ENCODE measurements at places on chromosomes 11 and 22. TPM values are rescaled to one million over a fixed set of nuclear protein-coding genes. Genes with fewer than 3 reads are reported as not detected.

DNA sequence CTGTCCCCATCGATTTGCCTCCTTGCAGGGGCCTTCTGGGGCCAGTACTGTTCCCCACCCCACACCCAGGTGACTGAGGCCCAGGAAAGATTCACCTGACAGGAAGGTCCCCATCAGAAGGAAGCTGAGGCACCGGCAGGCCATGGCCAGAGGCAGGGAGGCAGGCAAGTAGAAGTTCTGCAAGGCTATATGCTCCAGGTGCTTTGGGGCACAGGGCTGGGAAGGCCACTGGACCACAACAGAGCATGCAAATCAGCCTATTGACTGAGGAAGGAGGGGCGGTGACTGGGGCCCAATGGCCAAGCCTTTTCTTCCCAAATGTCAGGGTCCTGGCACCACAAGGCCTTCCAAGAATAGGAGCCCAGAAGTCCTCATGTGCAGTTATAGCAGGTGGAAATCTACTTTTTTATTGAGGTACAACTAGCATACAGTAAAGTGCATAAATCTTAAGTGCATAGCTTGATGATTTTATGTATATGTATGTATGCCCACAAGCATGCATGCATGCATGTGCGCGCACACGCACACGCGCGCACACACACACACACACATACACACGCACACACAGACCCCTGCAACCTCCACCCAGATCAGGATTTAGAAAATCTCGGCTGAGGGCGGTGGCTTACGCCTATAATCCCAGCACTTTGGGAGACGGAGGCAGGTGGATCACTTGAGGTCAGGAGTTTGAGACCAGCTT, at the start of gene VPREB3:
TSS of gene VPREB3 (minus strand) at position 206 of the 700 bp plus-strand sequence. CDS start at position 144, 62 bp downstream.
- DNase-seq: no peak

GRCh38 chr11:123174196-123175183, 20.6 kb downstream of the CLMP start:
- DNase-seq: no peak

SCT gene
- not detected for total RNA-seq

GRCh38 chr11:108524422-108524821, 26.2 kb upstream of the POGLUT3 start:
- no peak for DNase-seq

GRCh38 chr11:114256176-114256966, 39.8 kb upstream of the NNMT start:
- no peak for DNase-seq

DNA sequence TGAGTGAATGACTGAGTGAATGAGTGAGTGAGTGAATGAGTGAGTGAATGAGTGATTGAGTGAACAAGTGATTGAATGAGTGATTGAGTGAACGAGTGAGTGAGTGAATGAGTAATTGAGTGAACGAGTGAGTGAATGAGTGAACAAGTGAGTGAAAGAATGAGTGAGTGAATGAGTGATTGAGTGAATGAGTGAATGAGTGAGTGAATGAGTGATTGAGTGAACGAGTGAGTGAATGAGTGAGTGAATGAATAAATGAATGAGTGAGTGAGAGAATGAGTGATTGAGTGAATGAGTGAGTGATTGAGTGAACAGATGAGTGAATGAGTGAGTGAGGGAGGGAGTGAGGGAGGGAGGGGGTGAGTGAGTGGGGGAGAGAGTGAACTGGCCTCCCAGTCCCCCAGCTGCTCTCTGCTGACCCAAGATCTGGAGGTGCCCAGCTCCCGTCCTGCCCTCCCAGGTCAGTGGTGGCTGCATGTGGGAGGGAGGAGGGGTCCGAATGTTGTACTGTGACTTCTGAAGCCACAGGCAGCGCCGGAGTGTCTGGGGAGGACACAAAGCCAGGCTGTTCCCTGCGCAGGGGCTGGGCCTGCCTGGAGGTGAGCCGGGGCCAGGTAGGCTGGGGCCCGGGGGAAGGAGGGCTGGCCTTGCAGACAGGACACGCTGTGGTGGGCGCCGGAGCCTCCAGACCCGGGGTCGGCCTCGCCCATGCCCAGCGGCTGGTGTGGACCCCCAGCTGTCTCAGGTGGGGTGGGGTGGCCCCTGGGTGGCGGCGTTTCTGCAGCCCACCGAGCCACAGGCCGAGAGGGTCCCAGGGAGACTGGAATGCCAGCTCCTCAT, 17.8 kb upstream of the PIM3 start:
- no peak for DNase-seq

DNA sequence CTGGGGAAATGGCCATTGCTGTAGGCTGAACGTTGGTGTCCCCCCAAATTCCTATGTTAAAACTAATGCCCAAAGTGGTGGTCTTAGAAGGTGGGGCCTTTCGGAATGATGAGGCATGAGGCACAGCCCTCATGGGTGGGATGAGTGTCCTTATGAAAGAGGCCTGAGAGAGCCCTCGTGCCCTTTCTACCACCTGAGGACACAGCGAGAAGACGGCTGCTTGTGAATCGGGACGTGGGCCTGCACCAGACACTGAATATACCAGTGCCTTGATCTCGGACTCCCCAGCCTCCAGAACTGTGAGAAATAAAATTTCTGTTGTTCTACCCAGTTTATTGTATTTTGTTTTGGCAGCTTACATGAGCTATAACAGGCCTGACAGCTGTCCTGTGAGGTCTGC, 162.9 kb upstream of the B3GAT1 start:
- no peak for DNase-seq

GRCh38 chr11:17923217-17923616, 89.6 kb downstream of the SERGEF start:
- DNase-seq: no peak

DNA sequence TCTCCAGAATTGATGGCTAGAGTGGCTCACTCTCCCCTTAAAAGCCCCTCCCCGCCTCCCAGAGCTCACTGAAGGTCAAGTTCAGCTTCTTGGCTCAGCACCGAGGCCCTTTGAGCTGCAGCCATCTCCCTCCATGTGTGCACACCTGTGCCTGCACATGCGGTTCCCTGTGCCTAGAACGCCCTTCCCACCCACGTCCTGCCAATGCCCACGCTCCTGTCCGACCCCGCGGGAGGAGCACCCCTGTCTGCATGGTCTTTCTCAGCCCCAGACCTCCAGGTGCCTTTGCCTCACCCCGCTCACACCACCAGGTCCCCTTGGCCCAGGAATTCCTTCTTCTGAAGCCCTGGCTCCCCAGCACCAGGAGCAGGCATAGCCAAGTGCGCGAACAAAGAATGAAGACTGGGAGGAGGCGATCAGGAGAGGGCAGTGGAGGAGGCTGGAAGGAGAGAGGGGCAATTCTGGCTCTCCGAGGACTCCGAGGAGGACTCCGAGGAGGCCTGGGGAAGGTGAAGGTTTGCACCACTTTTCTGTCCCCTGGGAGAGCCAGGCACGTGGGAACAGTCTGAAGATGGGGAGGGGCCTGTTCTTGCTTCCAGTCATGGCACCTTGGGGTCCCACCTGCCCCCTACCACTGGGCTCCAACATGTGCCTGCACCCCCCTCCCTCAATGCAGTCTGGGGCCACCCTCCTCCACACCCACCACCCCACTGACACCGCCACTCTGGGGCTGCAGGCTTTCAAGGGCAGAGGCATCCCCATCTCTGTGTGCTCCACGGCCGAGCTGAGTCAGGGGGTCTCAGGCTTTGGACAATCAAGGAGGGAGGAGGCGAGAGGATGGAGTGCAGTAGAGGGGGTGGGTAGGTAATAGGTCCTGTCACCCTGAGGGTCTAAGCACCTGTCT, 17.7 kb downstream of the IGF2 start:
- DNase-seq: no peak

GRCh38 chr11:22304337-22304961, 33.7 kb upstream of the SLC17A6 start:
- DNase-seq: no peak

- no peak for DNase-seq
Observed at GRCh38 chr11:36792996-36793914, 195.2 kb upstream of the RAG2 start.

DNA sequence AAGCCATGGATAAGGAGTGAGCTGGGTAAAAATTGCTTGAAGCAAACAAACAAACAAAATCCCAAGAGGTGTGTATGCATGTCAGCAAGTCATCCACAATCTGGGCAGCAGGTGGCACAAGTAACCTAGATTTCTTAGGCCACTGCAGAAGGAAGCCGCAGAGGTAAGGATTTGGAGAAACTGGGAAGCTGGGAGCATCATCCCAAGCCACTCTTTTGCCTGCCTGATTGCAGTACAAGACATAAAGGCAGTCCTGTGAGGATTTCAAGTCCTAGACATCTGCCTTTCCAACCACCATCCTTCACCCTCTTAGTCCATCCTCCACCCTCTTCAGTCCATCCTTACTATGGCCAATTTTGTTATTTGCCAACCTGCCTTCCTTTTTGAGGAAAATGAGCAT, 67.2 kb upstream of the BMAL1 start:
- DNase-seq: peak; percentile 64

GRCh38 chr11:86664930-86665329, 7.5 kb downstream of the ME3 start:
- DNase-seq: no peak

ZBED5 gene
- total RNA-seq: 70.1 TPM

KLHL35 gene
- total RNA-seq: 10.1 TPM

CCDC87 gene
- 1.1 TPM for total RNA-seq

DNA sequence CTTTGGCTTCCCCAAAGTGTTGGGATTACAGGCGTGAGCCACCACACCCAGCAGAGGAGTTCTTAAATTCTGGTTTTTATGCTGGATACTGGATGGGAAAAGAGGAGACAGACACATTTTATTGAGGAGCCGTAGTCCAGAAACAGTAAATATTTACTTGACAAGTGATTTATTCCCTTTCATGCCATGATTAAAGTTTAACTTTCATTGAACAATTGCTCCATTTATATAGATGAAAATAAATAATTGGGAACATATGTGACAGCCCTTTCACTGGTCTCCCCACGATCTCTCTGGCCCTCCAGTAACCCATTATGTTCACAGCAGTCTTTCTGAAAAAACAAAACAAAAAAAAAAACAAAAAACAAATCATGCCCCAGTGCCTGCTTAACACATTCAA, 19.3 kb upstream of the GRK3 start:
- DNase-seq: no peak

PRG3 gene
- total RNA-seq: not detected

DNA sequence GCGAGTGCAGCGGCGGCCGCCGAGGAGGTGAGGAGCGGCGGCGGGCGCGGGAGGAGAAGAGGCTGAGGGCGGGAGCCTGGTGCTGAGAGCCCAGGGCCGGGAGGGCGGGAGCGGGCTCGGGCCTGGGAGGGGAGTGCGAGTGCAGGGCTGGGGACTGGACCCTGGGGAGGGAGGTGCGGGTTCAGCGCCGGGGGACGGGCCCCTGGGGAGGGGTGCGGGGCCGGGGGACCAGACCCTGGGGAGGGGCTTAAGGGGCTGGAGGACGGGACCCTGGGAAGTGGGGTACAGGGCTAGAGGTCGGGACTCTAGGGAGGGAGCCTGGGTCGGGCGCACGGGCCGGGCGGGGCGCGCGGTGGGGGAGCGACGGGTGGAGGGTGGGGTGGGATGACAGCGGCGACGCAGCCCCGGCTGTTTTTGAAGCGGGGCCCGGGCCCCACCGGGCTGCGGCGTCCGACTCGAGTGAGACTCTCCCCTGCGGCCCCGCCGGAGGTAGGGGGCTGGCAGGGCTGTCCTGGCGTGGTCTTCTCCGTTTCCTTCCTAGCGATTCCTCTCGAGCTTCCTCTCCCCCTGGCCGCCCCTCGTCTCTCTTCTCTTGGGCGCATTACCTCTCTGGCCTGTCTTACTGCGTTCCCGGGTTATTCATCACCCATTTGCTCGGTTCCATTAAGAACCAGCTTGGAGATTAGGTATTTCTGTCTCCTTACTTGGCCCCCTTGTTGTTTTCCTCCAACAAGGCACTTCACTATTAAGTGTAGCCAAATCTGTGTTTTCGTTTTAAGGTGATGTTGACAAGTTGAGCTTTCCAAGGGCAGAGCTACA, 754 bp downstream of the NUP50 start:
- peak; percentile 27 for DNase-seq

DNA sequence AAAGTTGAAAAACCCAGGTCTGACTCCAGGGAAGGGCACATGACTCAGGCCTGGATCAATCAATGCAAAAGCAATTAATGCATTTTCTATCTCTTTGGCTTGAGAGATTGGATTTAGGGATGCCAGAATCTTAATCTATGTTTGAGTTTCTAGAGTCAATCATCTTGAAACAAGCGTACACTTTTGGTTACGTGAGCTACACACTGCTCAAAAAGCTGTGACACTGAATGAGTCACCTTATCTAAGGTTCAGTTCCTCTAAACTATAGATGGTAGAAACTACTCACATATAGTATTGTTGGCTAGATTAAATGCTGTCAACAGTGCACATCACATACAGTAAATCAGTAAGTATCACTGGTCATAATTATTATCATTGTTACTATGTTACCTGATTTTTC, 24.2 kb downstream of the MRE11 start:
- DNase-seq: no peak

DNA sequence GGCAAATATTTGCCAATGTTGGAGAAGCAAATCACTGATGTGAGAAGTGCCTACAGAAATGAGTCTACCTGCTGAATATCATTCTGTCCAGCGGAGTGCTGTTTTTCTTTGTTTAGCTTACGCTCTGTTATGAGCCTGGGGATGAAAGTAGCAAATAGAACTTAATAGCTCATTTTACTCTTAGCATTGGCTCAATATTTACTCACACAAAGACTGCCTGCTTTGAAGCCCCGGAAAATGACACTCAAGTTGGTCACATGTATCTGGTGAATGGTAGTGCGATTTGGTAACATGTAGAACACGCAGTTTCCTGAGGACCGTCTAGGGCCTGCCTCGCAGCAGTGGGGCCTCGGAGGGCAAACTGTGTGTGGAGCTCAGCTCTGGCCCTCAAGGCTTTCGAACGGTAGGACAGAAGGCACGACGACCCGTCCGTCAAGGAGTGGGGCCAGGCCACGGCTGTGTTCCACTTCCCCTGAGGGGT, 38.9 kb downstream of the TBC1D22A start:
- no peak for DNase-seq

TIGD3 gene
- 2.2 TPM for total RNA-seq

GRCh38 chr22:41487037-41487935, 18.4 kb downstream of the ACO2 start:
- no peak for DNase-seq

DNA sequence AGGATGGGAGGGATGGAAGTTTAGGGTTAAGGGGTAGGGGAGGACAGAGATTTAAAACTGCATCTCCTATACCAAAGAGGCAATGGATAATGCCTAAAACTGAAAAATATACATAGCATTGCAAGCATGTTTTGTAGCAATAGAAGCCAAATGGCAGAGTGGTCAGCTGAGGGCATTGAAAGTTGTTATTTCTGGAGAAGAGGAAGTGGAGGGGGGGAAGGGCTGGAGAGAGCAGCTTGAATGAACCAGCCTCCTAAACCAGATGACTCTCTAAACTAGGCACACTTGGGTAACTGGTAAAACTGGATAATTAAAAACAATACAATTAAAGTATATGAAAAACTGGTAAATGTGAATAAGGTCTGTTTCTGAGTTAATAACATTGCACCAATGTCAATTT, 70.3 kb upstream of the TP53I11 start:
- no peak for DNase-seq
